Pulmonary artery endothelial cell (primary cell): ENCODE measurements at places on chromosomes 1 and 21.

DNA sequence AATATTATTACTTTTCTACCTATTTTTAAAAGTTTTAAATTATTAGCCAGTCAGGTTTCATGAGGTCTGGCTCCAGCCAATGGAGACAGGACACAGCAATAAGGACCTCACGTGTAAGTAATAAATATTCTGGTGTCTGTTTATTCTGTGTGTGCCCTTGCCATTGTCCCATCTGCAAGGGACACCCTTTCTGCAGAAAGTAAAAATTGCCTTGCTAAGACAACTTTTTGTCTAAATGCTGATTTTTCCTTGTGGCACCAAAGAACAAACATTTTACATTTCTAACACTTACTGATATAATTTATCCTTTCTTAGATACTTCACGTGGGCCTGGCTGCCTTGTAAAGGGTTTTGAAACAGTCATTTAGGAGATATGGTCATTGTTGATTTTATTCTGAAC, 29.4 kb downstream of the OVAAL start:
- DNase-seq = no peak

DNA sequence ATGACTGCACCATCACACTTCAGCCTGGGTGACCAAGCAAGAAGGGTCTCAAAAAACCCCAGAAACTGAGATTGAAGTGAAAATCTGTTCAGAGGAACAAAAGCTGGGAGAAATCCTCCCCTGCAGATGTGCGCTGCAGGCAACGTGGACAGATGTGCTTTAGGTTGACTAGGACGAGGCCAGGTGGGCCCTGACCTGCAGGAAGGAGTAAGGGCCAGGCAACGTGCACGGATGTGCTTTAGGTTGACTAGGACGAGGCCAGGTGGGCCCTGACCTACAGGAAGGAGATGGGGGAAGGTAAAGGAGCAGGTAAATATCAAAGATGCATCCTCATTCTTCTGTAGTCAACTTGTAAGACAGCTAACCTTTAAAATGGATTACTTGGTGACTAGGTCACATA, 2.5 kb upstream of the KRTAP12-1 start:
- no peak for DNase-seq

- DNase-seq = no peak
These were observed 253.5 kb upstream of the CACYBP start for GRCh38 chr1:174746024-174746808.

- peak; percentile 32 for DNase-seq
These were observed 44.1 kb upstream of the TSPAN2 start for GRCh38 chr1:115133440-115133839.

- peak; percentile 39 for DNase-seq
These were observed 997 bp downstream of the IFNAR2 start for GRCh38 chr21:33230545-33231324.

- no peak for DNase-seq
These were observed 103.3 kb downstream of the MRPL39 start for GRCh38 chr21:25503981-25504380.

DNA sequence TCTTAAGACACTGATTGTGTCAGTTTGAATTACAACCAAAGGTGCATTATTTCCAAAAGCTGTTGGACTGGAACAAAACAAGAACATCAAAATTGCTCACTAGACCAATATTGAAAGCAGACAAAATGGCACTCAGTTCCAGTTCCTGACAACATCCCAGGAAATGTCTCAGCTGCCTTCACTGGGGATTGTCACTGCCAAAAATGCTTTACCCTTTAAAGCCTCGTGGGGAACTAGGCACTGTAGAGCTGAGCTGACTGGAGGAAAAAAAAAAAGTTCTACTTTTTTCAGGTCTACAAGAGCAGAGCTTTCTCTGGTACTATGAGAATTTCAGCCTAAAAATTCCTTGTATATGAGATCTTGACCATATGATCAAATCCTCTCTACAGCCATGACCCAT, 21.9 kb downstream of the GPR52 start:
- no peak for DNase-seq

GRCh38 chr1:74548961-74549750, 36.7 kb upstream of the LRRC53 start:
- no peak for DNase-seq

DNA sequence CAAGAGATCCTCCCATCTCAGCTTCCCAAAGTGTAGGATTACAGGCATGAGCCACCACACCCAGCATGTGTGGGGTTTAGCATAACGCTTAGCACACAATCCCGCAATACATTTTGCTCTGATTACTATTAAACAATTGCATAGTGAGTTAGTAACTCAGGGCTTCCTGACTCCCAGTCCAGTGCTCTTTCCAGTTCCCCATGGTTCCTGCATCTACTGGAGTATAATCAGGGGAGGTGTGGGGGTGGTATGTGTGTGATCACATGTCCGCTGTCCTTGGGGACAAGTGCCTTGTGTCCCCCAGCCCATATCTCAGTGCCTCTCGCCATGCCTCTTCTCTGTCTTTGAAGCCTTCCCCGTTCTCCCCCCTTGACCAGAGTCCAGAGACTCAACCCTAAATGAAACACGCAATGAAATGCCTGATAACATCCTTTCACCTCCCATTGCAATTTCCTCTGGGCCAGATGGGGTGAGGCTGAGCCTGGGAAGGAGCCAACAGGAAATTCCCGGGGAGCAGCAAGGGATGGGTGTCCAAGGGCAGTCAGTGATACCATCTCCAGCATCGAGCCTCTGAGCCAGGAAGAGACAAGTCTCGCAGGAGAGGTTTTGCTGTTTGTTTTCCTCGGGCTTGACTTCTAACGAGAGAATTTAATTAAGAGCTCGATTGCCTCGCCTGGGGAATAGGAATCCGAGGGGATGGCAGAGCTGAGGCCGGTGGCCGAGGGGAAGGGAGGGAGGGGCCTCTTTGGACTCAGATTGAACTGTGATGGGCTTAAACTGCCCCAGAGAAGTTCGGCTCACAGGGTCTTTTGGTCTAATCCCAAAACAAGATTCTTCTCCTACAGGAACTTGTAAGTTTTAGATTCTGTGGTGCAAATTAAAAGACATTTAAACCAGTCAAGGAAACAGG, 7.7 kb upstream of the HTR1D start:
- DNase-seq = peak; percentile 51

DNA sequence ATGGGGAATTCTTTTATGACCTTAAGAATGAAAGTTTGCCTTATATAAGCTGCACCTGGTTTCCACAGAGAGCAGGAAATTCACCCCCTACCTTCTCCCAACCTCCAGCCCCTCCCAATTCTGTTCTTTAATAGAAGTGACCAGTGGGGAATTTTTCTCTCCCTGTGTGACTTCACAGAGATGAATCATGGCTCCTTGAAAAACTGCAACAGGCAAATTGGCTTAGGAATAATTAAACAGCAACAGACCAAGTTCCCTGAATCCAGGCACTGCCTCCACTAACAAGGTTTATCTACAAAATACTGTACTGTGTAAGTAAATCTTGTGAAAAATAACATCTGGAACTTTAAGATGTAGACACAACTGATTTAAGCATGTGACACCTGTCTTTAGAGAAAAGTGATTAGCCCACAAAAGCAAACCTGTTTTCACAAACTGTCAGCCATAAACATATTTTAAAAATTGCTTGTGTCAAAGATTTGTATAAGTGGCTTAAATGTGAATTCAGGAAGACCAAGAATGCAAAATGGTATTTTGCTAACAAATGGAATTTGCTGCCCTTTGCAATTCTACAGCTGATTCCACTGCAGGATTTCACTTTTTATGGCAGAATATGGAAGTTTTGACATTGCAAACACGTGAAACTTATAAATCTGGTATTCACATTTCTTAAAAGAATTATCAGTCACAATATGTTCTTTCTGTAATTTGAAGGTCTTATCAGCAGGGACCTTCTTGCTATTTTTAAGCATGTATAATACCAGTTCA, 54.0 kb downstream of the ALG14 start:
- DNase-seq = no peak

GRCh38 chr21:39152271-39152670, 31.0 kb downstream of the PSMG1 start:
- DNase-seq = no peak

DNA sequence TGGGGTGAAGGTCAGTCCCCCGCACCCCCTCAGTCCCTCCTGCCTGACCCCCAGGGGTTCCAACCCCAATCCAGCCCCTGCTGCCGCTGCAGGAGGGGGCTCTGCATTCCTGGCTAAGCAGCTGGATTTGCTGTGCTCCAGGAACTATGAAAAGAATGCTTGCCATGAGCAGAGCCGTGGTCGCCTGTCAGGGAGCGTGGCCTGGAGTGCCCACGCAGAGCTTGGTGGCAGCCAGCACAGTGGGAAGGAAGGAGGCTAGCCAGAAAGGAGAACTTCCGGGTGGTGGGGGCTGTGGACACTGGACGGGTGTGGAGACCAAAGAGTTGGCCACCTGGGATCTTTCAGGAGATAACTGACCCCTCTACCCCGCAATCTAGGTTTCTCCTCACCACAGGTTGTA, 5.6 kb downstream of the COL8A2 start:
- DNase-seq = no peak

DNA sequence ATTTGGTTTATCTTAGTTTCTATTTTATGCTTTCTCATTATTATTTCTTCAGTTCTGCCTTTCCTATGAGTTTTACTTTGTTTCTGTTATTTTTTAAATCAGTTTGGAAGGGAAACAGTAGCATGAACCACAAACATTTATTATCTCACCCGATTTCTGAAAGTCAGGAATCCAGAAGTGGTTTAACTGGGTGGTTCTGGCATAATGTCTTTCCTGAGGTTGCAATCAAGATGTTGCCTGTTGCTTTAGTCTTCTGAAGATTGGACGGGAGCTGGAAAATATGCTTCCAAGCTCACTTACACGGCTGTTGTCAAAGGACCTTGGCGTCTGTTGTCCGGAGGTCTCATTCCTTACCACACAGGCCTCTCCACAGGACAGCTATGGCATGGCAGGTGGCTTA, 50.4 kb downstream of the SNRPE start:
- no peak for DNase-seq

GRCh38 chr21:45088729-45089128, 14.3 kb downstream of the ADARB1 start:
- no peak for DNase-seq

- DNase-seq = no peak
These were observed 162.7 kb downstream of the ZNF648 start for GRCh38 chr1:181898773-181899172.

DNA sequence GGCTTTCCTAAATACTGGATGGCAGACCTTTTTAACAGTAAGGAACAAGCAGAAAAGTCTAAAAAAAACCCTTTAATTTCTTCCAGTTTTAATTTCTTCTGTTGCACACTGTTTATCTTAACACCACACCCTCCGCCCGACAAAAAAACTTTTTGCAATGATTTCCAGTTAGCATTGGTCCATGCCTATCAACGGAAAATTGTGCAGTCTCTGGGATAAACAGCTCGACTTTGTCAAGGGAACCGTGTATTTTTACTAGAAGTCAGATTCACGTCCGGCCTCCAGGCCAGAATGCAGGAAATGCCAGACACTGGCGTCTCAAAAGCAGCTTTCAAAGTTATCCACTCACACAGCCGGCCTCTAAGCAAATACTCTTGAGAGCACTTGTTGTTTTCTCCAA, 378 bp upstream of the NUP210L start:
- DNase-seq = peak; percentile 80

GRCh38 chr1:230086151-230086550, 19.1 kb downstream of the GALNT2 start:
- no peak for DNase-seq

- no peak for DNase-seq
These were observed 122.9 kb downstream of the NUF2 start for GRCh38 chr1:163444665-163445064.

- DNase-seq = peak; percentile 7
These were observed 49.4 kb upstream of the PARP1 start for GRCh38 chr1:226457307-226457712.

GRCh38 chr1:40003156-40004093, 37.1 kb upstream of the CAP1 start:
- no peak for DNase-seq

DNA sequence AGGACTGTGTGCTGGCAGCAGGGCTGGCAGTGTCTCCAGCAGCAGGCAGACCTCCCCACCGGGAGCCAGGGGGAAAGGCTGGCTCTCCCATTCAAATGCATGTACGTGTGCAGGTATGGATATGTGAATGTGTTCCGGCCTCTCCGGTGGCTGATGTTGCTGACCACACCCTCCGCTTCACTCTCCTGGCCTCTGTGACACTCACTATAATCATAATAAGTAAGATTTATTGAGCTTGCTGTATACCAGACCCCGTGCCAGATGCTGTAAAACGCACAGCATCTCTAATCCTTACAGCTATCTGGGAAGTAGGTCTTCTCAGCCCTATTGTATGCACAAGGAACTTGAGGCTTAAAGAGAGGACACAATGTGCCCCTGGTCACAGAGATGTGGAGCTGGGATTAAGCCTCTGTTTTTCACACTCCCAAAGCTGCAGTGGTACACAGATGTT, 20.5 kb upstream of the ARTN start:
- DNase-seq = no peak

DNA sequence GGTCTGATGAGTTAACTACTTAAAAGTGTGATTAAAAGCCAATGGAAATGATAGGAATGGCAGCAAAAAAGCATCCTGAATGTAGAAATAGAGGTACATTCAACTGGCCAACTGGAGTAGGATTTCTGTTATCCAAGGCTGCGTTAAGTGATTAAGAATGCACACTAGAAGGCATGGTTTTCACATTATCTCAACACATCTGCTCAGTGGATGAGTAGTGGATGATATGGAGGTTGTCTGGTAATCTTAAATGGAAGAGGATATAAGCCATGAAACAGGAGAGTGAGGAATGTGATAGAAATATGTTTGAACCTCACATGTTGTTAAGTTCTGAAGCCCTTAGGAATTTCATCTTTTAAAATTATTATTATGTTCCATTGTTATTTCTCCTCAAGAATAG, 839.9 kb downstream of the USP25 start:
- DNase-seq = no peak

DNA sequence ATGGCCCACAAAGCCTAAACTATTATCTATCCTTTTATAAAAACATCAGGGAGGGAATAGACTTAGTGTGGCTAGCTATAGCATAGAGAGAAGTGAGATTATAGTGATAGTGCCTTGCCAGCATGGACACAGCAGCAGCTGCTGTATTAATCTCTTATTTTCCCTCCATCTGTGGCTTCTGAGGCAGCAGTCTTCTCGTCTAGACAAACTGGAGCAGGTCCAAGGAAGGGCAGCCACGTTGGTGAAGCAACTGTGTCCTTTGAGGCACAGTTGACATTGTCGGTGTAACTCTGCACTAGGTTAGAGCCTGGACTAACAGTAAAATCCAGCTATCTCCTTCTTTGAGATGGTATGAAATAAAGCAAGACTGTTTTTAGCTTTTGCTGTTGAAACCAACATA, 131.3 kb downstream of the CACHD1 start:
- no peak for DNase-seq
